NCI-H2029 (cell line): ENCODE measurements at places on chromosomes 16 and 17.
A peak's percentile ranks its signal among the peaks of the same experiment; 100 is the strongest.

GRCh38 chr17:34478244-34478643 is 101.1 kb upstream of the TMEM132E start:
- no peak for DNase-seq

DNA sequence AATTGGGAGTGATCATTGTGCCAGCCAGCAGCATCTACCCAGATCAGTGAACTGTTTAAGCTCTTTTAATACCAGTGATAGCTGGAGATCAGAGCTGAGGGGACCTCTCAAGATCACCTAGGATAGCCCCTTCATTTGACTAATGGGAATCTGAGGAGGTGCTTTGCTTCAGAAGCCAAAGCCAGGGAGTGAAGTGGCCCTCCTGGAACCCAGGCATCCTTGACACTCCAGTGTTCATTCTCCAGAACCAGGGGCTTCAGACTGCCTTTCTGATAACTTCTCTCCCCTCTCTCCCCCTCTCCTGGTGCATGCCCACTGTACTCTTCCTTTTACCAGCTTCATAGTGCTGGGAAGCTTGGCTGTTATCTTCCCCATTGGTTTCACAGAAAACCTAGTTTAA is 48.0 kb upstream of the SLC12A3 start:
- DNase-seq, result no peak

GRCh38 chr17:62732125-62732524 is 76.0 kb downstream of the MARCHF10 start:
- DNase-seq, result no peak

- no peak for DNase-seq
Observed at GRCh38 chr16:719815-720446, 1.0 kb upstream of the ANTKMT start.

DNA sequence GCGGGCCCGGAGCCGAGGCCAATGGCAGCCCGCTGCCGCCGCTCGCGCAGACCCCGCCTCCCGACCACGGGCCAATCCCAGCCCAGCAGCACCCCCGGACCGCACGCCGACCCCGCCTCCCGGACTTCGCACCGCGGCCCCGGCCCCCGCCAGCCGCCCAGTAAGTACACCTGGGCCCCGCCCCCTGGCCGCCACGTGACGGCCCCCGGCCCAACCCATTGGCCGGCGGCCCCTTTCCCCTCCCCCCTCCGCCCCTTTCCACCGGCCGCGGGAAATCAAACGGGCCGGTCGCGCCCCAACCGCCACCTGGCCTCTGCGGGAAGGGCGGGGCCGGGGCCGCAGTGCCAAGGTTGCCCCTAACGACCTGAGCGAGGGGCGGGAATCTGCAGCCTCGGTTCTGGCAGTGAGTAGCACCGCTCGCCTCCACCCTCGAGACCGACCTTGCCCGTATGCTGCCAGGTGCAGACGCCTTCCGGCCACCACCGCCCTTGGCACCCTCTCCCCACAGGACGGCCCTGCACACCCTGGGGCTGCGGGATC is at the start of gene YBX2:
TSS of gene YBX2 (minus strand) at position 26 of the 540 bp plus-strand sequence. CDS start 139 bp downstream, outside the sequence.
- peak; percentile 55 for DNase-seq

GRCh38 chr16:87540072-87540896 is 47.5 kb upstream of the ZCCHC14 start:
- no peak for DNase-seq

GRCh38 chr16:87742781-87743490 is 22.9 kb downstream of the KLHDC4 start:
- DNase-seq, result peak; percentile 76

GRCh38 chr16:52379551-52379950 is 167.4 kb downstream of the TOX3 start:
- DNase-seq, result no peak

GRCh38 chr16:50315346-50315997 is 49.1 kb downstream of the ADCY7 start:
- DNase-seq, result no peak

DNA sequence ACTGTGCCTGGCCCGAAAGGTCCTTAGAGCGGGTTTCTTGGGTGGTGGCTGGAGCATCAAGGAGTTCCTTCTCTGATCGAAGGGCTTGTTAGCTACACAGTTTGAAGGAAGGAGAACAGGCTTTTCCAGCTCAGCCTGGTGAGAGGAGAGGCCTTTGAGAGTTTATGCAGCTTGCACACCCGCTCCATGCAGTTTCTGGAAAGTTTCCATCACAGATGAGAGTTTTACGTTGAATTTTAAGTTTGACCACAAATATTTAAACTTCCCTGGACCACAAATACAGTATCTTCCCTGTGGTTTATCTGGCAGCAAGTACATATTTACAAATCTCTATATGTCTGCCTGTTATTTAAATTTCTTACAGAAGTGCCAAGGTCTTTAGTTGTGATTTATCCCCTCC is 56.8 kb downstream of the HIC1 start:
- DNase-seq, result no peak

- no peak for DNase-seq
Observed at GRCh38 chr16:14496786-14497185, 133.3 kb downstream of the PARN start.

GRCh38 chr17:77208217-77208808 is 67.5 kb downstream of the SEC14L1 start:
- no peak for DNase-seq

GRCh38 chr17:80738987-80739730 is 194.5 kb downstream of the RPTOR start:
- DNase-seq, result no peak

DNA sequence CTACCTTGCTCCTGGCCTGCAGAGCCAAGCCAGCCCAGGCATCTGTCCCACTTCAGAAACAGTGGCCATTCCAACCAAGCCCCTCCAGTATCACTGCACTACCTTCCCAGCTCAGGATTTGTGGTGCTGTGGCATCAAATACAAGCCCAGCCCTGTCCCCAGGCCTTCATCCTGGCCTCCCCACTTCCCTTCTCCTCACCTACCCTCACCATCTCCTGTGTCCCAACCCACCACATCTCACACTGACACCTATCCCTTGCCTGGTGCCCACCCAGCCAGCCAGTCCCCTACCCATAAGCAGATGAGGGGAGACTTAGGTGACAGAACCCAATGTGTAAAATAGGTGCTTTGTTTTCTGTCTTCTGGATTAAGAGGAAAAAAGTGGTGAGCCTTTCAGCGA is 66.0 kb upstream of the CDH5 start:
- DNase-seq, result no peak

DNA sequence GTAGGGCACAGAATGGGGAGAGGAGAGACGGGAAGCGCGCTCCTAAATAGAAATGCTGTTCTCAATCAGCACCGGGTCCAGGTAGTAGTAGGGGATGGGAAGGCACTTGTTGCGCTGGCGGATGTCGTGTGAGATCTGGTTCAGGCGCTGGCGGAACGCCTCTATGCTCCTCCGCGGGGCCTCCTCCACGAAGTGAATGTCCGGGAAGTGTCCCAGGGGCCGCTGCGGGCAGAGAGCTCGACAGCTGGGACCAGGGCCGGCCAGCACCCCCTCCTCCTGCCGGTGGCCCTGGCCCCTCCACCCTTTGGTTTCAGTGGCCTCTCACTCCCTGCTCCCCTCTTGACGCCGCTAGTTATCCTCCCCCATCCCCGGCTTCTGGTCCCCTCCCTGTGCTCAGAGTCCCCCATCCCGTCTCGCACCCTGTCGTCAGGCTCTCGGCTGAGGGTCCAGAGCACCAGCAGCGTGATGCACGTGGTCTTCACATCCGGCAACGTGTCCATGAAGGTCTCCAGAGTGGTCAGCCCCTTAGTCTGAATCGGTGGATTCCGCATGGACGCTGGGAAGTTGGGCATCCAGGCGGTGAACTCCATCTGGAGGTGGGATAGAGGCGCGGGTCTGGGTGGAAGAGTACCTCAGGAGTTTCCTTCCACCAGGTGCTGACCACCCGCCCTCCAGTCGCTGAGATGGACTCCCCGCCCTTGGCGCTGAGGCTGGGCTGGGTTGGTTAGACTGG is 14.6 kb downstream of the ALOX12B start:
- DNase-seq, result no peak

GRCh38 chr16:50257876-50258275 is 8.5 kb upstream of the ADCY7 start:
- DNase-seq, result no peak

DNA sequence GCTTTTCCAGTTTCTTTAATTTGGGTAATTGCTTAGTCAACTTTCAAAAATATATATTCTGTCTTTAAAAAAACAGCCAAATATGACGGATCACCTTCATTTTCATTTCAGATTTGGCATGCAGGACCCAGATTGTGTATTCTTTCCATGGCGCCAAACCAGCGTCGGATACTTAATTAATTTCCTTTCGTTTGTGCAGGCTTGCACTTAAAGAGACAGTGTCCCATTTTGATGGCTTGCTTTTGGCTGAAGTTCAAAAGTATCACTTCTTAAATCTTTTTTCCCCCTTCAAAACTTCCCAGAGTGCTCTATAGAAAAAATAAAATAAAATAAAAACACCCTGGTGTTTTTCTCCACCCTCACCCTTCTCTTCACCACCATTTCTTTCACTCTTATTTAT is 394.5 kb upstream of the SOX9 start:
- peak; percentile 8 for DNase-seq

DNA sequence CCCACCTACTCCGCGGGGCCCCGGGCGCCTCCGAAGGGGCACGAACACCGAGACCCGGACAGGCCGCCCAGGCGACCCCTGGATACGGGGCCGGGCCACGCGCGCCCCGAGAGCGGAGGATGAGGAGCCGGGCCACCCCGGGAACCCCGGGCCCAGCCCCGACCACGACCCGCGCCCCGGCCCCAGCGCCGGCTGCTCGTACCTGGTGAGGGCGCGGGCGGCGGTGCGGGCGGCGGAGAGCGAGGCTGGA is 192 bp downstream of the FASN start:
- DNase-seq, result no peak

GRCh38 chr16:27314161-27314723 is 468 bp downstream of the IL4R start:
- no peak for DNase-seq

GRCh38 chr17:31092475-31093064 is 2.2 kb upstream of the NF1 start:
- DNase-seq, result no peak

- DNase-seq, result no peak
Observed at GRCh38 chr17:7141824-7142223, 27.2 kb upstream of the ASGR2 start.

DNA sequence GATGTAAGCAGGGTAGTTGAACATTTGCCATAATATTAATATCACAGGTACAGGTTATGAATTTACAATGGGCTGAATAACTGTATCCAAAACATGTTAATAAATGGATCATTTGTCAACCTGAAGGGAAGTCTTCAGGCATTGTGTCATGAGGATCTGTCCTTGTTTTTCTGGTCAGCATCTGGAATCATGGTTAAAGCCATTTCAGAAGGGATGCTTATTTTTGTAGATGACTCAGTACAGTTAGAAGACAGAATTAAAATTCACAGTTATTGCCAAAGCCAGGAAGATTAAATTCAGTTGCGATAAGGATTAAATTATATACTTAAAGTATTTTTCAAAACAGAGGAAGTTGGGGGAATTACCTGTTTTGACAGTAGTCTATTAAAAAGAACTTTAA is 8.0 kb downstream of the PSMD11 start:
- no peak for DNase-seq
